ENCODE measurements at places on chromosomes 6 and 20. TPM values are rescaled to one million over a fixed set of nuclear protein-coding genes. Genes with fewer than 3 reads are reported as not detected.

F13A1 gene
- total RNA-seq: not detected

HUS1B gene
- 0.86 TPM for total RNA-seq

KCNS1 gene
- total RNA-seq: 0.13 TPM

- H3K4me3 ChIP-seq: no peak overlapping the region
- H3K4me1 ChIP-seq: no peaks in the 10 kb centered on the region
- peaks cover 4% of the 10 kb centered on the region for H3K36me3 ChIP-seq
- H3K27ac ChIP-seq: no peak overlapping the region
- H3K27me3 ChIP-seq: no peaks in the 10 kb centered on the region
- DNase-seq: no peak
Measured at GRCh38 chr20:37816003-37816402, 86.9 kb upstream of the VSTM2L start.

- H3K27ac ChIP-seq: no peak overlapping the region
- H3K27me3 ChIP-seq: peaks cover 69% of the 10 kb centered on the region
- no peak overlapping the region for H3K4me3 ChIP-seq
- H3K4me1 ChIP-seq: peaks cover 11% of the 10 kb centered on the region
- peaks cover 5% of the 10 kb centered on the region for H3K36me3 ChIP-seq
Measured at GRCh38 chr6:150033207-150033771, 8.0 kb upstream of the RAET1L start.

- H3K27me3 ChIP-seq: no peaks in the 10 kb centered on the region
- H3K4me1 ChIP-seq: no peaks in the 10 kb centered on the region
- H3K27ac ChIP-seq: no peak overlapping the region
- no peak for DNase-seq
Measured at GRCh38 chr20:7137395-7138151, 370.1 kb downstream of the BMP2 start.

- H3K4me1 ChIP-seq: no peaks in the 10 kb centered on the region
- H3K27ac ChIP-seq: no peak overlapping the region
- H3K27me3 ChIP-seq: no peaks in the 10 kb centered on the region
- no peak overlapping the region for H3K4me3 ChIP-seq
- H3K36me3 ChIP-seq: no peaks in the 10 kb centered on the region
- no peak for DNase-seq
Measured at GRCh38 chr20:24489631-24490260, 20.3 kb downstream of the SYNDIG1 start.

All from activated CD4-positive, alpha-beta memory T cell treated with anti-CD3 and anti-CD28 coated beads, Interleukin-2, amount 10 ng/mL, durations not matched to agents 7 days and 5 days (primary cell).